ENCODE measurements at places on chromosomes 3 and 15.

- no peak for DNase-seq
Observed at GRCh38 chr15:76150513-76150912, 90.7 kb downstream of the TMEM266 start.

DNA sequence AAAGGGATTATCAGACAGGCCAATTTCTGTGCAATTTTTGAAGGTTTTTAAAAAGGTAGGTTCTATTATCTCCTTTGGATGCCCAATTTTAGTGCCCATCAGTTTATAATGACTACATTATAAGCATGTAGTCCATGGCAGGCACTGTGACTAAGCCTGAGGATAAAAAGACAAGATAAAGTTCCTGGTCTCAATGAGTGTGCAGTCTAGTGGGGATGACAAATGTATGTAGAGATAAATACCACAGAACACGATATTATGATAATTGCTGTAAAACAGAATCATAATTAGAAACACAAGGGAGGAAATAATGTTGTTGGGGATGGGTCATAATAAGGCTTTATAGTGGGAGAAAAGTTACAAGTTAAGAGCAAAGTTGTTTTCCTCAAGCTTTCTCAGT is 163.1 kb downstream of the ZNF385D start:
- DNase-seq: no peak

- no peak for DNase-seq
Observed at GRCh38 chr15:84822653-84823281, 5.6 kb downstream of the ALPK3 start.

- DNase-seq: no peak
Observed at GRCh38 chr15:96337365-96338023, 7.0 kb downstream of the NR2F2 start.

DNA sequence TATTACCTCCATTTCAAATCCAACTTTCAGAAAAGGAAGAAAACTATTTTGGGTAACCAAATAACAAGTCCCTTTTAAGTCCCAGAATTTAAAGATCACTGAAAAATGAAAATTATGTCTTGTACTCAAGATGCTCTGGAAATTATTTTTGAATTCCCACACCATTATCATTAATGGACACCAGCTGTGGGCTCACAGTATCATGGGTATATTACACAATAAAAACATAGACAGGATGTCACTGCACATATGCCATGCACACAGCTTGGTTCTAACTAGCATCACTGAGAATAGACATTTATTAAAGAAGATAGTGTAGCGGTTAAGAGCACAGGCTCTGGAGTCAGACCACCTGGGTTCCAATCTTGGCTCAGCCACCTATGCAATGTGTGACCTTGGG is 130.4 kb downstream of the FRMD5 start:
- DNase-seq: no peak
